Ovary (tissue), 10 donors: ENCODE measurements at places on chromosomes 16 and 17.

DNA sequence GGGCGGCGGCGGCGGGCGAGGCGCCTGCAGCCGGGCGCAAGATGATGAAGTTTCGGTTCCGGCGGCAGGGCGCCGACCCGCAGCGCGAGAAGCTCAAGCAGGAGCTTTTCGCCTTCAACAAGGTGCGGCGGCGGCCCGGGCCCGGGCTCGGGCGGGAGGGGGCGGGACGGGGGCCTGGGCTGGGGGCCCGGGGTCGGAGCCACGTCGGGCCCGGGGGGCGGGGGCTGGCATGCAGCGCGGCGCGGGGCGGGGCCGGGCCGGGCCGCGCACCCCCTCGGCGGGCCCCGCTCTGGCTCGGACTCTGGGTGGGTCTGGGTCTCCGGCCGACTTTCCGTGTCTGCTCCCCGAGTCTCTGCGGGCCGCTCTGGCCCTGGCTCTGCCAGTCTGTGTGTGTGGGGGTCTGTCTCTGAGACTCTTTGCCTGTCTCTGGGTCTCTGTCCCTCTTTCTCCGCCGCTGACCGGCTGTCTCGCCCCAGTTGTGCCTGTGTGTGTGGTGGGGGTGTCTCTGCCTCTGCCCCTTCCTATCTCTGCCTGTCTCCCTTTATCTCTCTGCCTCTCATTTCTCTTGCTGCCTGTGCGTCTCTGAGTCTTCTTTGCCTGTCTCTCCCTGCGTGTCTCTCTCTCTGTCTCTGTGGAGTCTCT is 328 bp downstream of the LLGL1 start:
- no peaks in the 10 kb centered on the region for H3K27me3 ChIP-seq

GRCh38 chr17:42518046-42518754 is 17.8 kb upstream of the NAGLU start:
- DNase-seq: peak; percentile 92
- H3K4me3 ChIP-seq: no peak overlapping the region
- peak overlapping the region; percentile 92 for H3K27ac ChIP-seq
- no peaks in the 10 kb centered on the region for H3K36me3 ChIP-seq

DNA sequence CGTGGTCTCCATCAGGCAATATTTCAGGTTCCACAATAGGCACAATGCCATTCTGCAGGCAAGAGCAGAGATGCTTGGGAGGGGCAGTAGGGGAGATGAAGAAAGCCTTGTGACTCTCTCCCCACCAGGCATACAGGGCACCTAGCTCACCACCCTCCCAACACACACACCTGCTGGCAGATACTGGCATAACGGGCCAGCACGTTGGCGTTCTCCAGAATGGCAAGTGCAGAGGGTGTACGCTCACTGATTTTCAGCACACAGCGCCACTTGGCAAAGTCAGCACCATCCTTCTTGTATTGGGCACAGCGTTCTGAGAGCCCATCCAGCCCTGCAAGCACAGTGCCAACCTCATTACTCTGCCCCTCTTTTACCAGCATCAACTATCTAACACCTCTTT is 2.2 kb downstream of the ALDOC start:
- no peak overlapping the region for H3K4me3 ChIP-seq
- H3K4me1 ChIP-seq: peaks cover 7% of the 10 kb centered on the region
- no peak for DNase-seq

- H3K36me3 ChIP-seq: no peaks in the 10 kb centered on the region
- H3K27ac ChIP-seq: no peak overlapping the region
- H3K27me3 ChIP-seq: no peaks in the 10 kb centered on the region
- no peaks in the 10 kb centered on the region for H3K4me1 ChIP-seq
- DNase-seq: no peak
Observed at GRCh38 chr17:41133880-41134735, 6.2 kb downstream of the KRTAP4-6 start.

GRCh38 chr17:72711521-72712310 is 380.8 kb downstream of the SLC39A11 start:
- H3K27ac ChIP-seq: no peak overlapping the region
- H3K36me3 ChIP-seq: no peaks in the 10 kb centered on the region
- no peaks in the 10 kb centered on the region for H3K4me1 ChIP-seq
- no peaks in the 10 kb centered on the region for H3K27me3 ChIP-seq

- no peaks in the 10 kb centered on the region for H3K36me3 ChIP-seq
- no peaks in the 10 kb centered on the region for H3K27me3 ChIP-seq
- no peak for DNase-seq
- H3K4me3 ChIP-seq: no peak overlapping the region
Observed at GRCh38 chr17:69820876-69821473, 254.1 kb upstream of the KCNJ16 start.

DNA sequence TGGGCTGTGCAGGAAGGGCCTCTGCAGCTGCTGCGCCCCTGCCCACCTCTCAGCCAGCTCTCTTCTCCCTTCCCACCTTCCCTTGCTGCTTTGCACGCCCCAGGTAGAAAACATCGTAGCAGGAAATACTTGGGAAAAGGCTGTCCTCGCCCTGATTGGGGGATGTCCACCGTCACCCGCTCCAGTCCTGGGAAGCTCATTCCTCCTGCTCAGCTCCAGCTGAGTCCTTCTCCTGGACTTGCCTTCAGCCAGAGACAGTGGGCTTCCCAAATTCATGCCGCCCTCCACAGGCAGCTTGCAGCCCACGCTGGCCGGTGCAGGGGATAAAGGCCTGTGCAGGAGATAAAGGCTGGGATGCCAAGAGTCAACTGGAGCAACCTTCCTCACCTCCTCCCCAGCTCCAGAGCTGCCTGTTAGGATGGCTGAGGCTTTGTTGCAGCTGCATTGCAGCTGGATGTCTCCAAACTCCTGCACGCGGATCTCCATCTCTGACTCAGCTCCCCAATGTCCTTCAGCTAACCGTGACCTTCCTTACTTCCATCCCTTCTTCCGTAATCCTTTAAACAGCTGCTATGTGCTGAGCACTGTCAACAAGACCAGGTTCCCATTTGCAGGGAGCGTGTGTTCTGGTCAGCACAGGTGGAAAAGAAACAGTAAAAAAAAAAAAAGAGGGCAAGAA is 402.0 kb upstream of the TNRC6C start:
- H3K36me3 ChIP-seq: no peaks in the 10 kb centered on the region
- DNase-seq: no peak
- no peak overlapping the region for H3K4me3 ChIP-seq
- no peaks in the 10 kb centered on the region for H3K27me3 ChIP-seq
